ENCODE measurements at places on chromosomes 7 and 10. TPM values are rescaled to one million over a fixed set of nuclear protein-coding genes. Genes with fewer than 3 reads are reported as not detected.

DNA sequence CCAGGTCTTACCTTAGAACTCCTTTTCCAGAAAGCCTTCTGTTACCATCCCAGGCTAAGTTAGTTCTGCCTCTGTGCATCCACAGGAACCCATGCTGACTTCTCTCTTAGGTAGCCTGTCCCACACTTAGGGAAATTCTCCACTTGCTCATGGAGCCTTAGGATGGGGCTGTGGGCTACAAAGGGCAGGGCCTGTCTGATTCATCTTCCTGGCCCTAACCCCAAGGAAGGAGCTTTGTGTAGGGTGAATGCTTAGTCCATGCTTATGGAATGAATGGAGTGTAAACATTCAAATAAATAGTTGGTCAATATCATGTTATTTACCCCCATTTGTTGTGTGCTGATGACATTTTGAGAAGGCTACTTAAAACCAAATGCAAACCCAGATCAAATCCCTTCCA lies 54.7 kb downstream of the EMX2 start:
- no peak overlapping the region for H3K4me3 ChIP-seq
- no peaks in the 10 kb centered on the region for H3K27me3 ChIP-seq

DNA sequence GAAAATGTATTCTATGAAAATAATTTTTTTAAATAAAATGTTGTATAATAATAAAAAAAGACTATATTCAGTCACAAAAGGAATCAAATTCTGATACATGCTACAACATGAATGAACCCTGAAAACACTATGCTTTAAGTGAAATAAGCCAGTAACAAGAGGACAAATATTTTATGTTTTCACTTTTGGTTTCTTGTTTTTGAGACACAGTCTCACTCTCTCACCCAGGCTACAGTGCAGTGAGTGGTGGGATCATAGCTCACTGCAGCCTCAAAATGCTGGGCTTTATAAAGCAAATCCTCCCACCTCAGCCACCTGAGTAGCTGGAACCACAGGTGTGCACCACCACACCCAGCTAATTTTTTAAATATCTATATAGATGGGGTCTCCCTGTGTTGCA lies 64.2 kb downstream of the CNOT4 start:
- H3K27ac ChIP-seq = no peak overlapping the region
- H3K36me3 ChIP-seq = peaks cover 4% of the 10 kb centered on the region
- DNase-seq = no peak

GRCh38 chr7:111092406-111093236 lies 1.7 kb downstream of the LRRN3 start:
- peaks cover 12% of the 10 kb centered on the region for H3K4me1 ChIP-seq
- no peak for DNase-seq
- H3K36me3 ChIP-seq = no peaks in the 10 kb centered on the region
- peak overlapping the region; percentile 25 for H3K27ac ChIP-seq
- peak overlapping the region; percentile 14 for H3K4me3 ChIP-seq

The EVX1 gene
- total RNA-seq = 0.28 TPM

- no peak overlapping the region for H3K27ac ChIP-seq
- no peak overlapping the region for H3K4me3 ChIP-seq
- DNase-seq = no peak
- H3K27me3 ChIP-seq = no peaks in the 10 kb centered on the region
- H3K4me1 ChIP-seq = no peaks in the 10 kb centered on the region
Measured at GRCh38 chr10:124117833-124118232, 24.4 kb upstream of the CHST15 start.

DNA sequence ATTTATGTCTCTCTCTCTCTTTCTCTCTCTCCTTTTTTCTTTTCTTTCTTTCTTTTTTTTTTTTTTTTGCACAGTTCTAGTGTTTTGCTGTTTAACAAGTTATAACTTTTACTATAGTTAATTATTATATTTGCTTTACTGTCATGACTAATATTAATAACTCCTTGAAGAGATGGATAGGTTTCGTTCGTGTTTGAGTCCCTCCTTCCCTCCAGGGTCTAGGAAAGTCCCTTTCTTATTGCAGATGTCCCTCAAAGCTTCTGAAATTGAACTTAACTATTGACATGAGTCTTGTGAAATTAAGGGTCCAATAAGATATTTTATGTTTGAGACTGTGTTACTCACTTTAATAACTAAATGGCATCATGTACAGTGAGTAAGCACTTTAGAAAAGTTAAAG lies 131.4 kb downstream of the PLXDC2 start:
- no peak overlapping the region for H3K27ac ChIP-seq
- no peak for DNase-seq
- no peaks in the 10 kb centered on the region for H3K36me3 ChIP-seq
- no peaks in the 10 kb centered on the region for H3K4me1 ChIP-seq
- H3K4me3 ChIP-seq = no peak overlapping the region

DNA sequence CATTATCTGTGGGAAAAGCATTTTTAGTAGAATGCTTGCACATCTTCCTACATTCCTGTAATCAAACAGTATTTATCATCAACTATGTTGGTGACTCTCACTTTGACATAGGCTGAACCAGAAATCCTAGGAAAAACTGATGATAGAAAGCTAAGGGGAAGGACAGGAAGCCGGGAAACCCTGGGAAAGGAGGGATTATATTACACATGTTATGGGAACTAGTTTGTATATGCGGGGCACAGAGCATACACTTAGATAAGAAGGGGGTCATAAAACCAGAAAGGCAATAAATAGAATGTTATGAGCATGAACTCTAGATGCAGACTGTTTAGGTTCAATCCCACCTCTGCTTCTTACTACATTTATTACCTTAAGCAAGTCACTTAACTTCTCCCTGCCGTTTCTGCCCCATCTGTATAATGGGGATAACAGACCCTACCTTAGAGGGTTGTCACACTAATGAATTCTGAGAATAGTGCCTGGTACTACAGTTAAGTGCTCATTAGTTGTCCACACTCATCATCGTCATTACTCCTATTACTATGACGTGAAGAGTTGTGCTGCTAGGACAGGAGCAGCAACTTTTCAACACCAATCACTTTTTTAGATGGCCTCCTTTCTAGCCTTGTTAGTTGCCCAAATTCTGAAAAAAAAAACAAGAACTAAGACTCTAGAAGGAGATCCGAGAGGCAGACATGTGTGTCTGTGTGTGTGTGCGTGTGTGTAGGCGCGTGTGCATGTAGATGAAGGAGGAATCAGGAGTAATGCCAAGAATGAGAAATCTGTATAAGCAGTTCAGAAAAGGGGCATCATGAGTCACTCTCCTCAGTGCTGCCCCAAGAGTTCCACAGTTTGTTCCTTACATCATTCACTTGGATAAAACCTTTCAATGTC lies 52.2 kb downstream of the KMT2C start:
- H3K4me3 ChIP-seq = no peak overlapping the region
- H3K27me3 ChIP-seq = no peaks in the 10 kb centered on the region
- H3K36me3 ChIP-seq = no peaks in the 10 kb centered on the region
